Activated CD4-positive, alpha-beta T cell treated with anti-CD3 and anti-CD28 coated beads, Interleukin-2, amount 50 U/mL, for 4 hours (primary cell): ENCODE measurements at places on chromosomes 6 and 20.

GRCh38 chr6:133130863-133131262 is 110.3 kb upstream of the EYA4 start:
- no peak for DNase-seq

DNA sequence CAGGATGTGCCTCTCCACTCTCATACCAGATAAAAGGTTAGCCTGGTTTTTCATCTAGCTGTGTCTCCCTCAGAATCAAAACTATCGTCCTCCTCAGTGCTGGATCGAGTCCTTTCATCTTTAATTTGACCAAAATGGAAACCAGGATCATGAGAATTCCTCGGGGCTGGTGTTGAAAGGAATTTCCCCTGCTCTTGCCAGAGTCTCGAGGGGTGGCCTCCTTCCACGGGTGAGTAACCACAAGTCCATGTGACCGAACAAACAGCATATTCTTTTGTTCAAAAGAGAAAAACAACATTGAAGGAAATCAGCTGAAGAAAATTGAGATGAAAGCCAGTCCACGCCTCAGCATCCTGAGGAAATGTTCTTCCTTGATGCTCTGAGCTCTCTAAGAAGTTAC is 165.9 kb upstream of the CDYL start:
- DNase-seq = no peak

DNA sequence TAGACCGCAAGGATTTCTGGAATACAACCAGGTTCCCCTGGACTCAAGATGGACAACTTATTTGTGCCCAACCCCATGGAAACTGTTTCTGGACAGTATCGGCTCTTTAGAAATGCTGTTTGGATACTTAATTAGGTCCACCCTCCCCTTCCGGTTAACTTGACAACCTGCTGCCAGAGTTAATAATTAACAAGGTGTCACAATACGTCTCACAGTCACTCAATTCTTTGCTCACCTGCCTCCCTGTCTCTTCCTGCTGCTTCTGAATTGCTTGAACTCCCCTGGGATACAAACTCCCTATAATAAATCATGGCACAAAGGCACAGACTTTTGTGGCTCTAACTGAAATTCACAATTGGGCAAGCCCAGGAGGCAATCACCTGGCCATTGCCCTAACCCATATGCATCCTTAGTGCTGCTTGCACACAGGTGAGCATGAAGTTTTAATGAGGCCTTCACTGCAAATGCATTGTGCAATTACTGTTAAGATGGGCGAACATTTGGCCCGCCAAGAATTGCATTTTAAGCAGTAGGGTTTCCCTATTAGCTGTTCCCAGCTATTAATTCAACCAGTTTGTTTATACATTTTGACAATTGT is 504.4 kb upstream of the NOX3 start:
- DNase-seq = no peak

DNA sequence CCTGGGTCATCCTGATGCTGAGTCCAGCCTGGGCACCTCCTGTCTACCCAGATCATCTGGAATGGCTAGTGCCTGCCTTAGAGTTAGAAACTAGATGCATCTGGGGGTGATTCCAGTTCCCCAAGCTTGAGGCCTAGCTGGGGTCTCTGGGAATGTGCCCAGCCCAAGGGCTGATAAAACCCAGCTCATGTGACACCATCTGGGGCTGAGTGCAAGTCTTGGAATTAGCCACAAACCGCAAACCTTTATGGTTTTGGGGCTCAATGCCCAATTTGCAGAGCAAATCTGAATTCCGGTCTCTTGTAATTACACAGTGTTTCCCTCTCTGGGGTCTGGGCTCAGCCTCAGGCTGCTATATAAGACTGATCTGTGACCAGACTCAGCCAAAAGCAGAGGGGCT is at the start of gene BPIFB4:
Gene BPIFB4 (plus strand): TSS at position 385 of the 400 bp plus-strand sequence. CDS start 1,884 bp downstream, outside the sequence.
- no peak for DNase-seq

GRCh38 chr6:31356216-31356945 is 598 bp downstream of the HLA-B start:
- DNase-seq = peak; percentile 33

DNA sequence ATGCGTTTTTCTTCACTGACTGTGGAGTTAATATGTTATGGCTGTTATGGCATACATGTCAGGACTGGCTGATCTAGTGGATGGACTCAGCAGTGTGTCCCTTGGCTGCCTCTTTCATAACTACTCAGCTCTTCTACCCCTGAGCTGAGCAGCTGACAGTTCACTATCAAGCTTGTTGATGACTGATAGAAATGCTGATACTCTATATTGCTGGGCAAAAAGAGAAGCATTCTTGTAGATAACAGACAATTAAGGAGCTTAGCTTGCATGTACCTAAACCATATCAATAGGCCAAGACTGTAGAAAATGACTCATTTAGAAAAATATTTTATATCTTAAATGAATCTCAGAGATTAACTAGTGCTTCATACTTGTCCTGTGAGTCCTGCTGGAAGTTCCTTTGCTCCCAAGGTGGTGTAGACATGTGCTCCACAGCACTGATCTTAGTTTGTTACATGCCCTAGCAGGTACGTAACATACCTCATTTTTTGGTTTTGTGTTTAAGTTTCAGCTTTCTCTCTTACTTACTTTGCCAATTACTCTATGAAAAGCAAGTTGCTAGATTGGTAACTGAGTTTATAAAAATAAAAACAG is 236.9 kb downstream of the GMDS start:
- no peak for DNase-seq

GRCh38 chr20:4050203-4050980 is 35.0 kb upstream of the RNF24 start:
- no peak for DNase-seq

- no peak for DNase-seq
Measured at GRCh38 chr6:16635810-16636602, 125.3 kb downstream of the ATXN1 start.

- DNase-seq = no peak
Measured at GRCh38 chr6:167907837-167908681, 81.3 kb downstream of the AFDN start.

- no peak for DNase-seq
Measured at GRCh38 chr6:11810039-11810541, 31.5 kb upstream of the ADTRP start.

- no peak for DNase-seq
Measured at GRCh38 chr20:12936524-12936923, 72.2 kb upstream of the SPTLC3 start.

GRCh38 chr20:59078231-59078630 is 35.6 kb upstream of the PRELID3B start:
- no peak for DNase-seq

- DNase-seq = peak; percentile 34
Measured at GRCh38 chr20:32585011-32585585, at the start of gene NOL4L. Gene NOL4L (minus strand): TSS chr20:32585333. CDS start chr20:32584890, 443 bp downstream.

GRCh38 chr20:60937585-60937984 is 314.5 kb upstream of the CDH4 start:
- DNase-seq = no peak

DNA sequence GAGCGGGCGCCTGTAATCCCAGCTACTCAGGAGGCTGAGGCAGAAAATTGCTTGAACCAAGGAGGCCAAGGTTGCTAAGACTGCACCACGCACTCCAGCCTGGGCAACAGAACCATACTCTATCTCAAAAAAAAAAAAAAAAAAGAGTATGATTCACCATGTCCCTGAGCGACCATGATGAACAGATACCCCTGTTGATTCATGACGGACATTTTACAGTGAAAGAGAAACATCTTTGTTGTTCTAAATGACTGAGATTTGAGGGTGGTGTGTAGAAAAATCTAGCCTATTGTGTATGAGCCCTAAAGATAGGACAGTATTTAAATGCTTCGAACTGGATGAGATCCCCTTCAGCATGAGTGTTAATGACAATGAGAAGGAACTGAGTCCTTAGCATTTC is 32.8 kb downstream of the RBM24 start:
- no peak for DNase-seq

GRCh38 chr20:16975682-16976081 is 227.5 kb downstream of the OTOR start:
- no peak for DNase-seq

GRCh38 chr20:55774628-55775027 is 230.7 kb downstream of the CBLN4 start:
- no peak for DNase-seq

DNA sequence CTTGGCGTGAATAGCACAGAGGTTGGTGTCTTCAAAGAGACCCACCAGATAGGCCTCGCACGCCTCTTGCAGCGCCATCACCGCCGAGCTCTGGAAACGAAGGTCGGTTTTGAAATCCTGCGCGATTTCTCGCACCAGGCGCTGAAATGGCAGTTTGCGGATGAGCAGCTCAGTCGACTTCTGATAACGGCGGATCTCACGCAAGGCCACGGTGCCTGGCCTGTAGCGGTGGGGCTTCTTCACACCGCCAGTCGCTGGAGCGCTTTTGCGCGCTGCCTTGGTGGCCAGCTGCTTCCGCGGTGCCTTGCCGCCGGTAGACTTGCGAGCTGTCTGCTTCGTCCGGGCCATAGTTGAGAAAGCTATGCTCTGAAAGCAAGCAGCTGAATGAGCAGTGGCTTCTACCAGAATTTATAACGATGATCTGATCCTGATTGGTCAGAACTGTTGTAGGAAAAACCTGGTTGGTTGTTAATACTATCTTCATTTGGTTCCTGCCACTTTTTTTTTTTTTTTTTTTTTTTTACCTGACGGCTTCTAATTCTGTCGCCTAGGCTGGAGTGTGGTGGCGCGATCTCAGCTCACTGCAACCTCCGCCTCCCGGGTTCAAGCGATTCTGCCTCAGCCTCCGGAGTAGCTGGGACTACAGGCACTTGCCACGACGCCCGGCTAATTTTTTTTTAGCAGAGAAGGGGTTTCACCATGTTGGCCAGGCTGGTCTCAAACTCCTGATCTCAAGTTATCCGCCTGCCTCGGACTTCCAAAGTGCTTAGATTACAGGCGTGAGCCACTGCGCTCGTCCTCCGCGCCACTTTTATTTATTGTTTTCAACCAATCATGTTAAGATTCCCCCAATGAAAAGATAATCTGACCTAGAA is 21.5 kb downstream of the OR2B2 start:
- peak; percentile 44 for DNase-seq

- DNase-seq = no peak
Measured at GRCh38 chr6:163469459-163469985, 55.0 kb downstream of the QKI start.

- no peak for DNase-seq
Measured at GRCh38 chr6:134016558-134016814, 35.9 kb downstream of the SLC2A12 start.

DNA sequence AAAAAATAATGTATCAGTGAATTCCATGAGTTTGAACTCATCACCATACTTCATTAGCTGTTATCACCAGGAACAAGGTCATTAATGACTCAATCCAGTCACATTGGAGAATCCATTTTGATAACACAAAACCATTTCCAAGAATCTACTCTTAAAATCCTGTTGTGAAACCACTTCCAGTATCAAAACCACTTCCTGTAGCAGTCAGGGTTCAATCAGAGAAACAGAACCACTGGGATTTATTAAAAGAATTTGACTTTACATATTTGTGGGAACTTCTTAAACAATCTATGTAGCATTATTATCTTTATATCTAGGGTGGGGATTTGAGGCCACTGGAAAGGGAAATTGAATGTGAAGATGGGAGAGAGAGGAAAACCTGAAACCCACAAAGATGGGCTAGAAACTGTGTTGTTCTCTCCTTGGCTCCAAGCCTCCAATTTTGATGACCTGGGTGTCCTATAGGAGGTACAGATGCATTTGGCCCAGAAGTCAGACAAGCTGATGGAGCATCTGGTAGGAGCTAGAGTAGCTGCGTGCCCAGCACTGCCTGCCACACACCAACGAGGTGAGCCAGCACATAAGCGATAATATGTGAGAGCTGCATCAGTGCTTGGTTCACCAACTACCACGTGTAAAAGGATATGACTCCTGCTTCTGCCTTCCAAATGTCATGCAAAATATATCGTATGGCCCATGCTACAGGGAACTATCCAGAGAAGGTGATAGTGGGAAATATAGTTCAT is 117.0 kb downstream of the TMEM200A start:
- DNase-seq = no peak

DNA sequence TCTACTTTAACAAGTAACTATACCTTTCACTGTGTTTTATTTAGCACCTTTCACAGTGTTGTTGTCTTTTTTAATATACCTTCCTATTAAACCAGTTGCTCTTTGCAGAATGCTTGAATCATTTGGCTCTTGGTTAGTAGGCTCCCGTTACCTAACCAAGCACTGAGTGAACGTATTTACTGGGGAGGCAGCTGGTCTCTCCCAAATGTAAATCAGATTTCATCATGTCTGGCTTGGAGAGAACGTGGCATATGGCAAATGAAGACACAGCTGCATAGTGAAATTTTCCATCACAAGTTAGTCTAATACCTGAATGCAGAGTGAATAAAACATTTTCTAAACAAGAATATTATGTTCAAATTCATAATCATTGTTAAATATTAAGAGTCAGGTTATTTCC is 12.4 kb downstream of the HTR1E start:
- no peak for DNase-seq

GRCh38 chr6:119552021-119552420 is 202.5 kb upstream of the MAN1A1 start:
- DNase-seq = no peak

DNA sequence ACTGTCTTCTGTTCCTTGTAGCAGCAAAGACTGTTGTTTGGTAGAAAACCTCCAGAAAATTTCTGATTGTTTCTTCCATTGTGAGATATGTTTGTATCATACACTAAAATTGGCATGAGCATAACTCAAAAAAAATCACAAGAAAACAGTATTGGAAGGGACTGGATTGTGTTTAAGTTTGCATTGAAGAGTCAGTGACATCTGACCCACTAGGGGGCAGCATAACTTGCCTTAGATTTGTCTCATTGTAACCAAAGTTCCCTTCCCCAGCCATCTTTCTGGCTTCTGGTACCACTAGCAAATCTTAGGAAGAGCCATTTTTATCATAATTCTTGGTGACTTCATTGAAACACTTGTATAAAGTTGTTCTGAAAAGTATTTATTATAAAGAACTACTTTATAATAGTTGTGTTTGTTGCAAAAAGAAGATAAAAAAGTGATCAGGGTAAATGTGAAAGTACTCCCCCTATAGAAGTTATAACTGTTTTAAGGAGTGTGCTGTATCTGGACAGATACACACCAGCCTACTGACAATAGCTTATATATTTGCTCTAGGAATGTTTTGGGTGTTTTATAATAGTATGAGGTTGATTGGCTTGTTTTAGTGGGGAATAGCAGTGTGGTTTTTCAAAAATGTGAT is 7.7 kb downstream of the CSTF1 start:
- peak; percentile 57 for DNase-seq

DNA sequence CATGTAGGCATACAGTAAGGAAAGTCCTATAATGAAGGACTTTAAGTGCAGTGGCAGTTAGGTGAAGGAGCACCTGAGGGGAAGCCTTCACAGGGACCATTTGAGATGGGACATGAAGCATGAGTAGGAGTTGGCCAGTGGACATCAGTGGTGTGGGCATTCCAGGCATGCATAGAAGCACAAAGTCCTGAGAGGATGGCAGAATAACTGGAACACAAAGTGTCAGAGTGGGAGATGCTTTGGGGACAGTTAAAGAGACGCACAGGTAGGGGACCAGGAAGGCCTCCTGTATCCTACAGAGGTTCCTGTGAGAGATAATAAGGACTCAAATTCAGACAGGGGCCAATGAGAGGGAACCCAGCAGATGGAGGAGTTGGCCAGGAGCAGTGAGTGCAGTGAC is 26.4 kb upstream of the EFHC1 start:
- DNase-seq = no peak
